ENCODE measurements at places on chromosomes 3 and 15.

DNA sequence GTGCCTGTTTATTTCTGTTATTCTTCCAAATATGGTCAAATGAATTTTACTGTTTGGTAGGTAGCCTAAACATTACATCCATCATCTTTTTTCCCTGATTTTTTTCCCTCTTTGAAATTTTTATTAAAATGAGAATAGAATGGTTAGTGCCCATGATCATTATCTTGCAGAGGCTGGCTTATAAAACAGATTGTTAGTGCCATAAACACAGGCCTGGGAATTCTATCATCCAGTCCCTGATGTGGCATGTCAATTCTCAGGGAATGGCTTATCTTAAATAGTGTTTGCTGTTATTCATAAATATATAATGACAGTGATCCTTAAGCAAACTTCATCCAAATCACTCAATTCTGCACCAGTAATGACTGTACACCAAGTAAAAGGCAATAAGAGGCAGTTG lies 207.3 kb downstream of the TUSC7 start:
- no peak for DNase-seq

GRCh38 chr3:25040748-25041147 lies 387.3 kb upstream of the RARB start:
- no peak for DNase-seq

DNA sequence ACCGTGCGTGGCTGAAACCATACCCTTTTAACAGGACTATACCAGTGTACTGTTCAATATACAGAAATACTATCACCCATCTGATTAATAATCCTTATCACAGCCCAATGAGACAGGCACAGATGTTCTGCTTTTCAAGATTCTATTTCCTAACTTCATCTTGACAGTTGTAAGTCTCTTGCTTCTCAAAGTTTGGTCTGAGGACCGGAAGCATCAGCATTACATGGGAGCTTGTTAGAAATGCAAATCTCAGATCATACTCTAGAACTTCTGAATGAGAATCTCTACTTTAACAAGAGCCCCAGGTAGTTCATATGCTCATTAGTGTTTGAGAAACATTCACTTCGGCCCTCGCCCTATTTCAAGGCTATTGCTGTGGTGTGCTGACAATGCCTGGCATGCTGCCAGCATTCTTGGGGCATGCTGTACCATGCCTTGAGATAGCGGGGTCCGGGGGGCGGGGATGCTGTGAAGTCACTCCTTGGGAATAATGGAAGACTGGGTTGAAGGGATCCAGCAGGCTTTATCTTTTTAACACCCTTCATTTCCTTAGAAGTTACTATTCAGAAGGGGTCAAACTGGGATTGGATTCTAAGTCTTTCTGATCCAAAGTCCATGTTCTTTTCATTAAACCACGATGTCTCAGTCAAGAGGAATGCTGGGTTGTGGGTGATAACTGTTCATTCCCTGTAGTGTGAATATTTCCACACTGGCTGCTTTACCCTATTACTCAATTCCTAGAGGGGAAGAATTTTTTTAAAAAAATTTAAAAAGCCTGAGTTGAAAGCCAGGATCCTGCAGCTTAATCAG lies 194.7 kb downstream of the LPP start:
- no peak for DNase-seq

GRCh38 chr3:32438596-32439344 lies 47.1 kb downstream of the CMTM7 start:
- no peak for DNase-seq

- no peak for DNase-seq
Observed at GRCh38 chr3:56055546-56055945, 412.7 kb downstream of the ERC2 start.

GRCh38 chr3:10294030-10294586 lies 1.4 kb upstream of the GHRL start:
- DNase-seq = no peak

DNA sequence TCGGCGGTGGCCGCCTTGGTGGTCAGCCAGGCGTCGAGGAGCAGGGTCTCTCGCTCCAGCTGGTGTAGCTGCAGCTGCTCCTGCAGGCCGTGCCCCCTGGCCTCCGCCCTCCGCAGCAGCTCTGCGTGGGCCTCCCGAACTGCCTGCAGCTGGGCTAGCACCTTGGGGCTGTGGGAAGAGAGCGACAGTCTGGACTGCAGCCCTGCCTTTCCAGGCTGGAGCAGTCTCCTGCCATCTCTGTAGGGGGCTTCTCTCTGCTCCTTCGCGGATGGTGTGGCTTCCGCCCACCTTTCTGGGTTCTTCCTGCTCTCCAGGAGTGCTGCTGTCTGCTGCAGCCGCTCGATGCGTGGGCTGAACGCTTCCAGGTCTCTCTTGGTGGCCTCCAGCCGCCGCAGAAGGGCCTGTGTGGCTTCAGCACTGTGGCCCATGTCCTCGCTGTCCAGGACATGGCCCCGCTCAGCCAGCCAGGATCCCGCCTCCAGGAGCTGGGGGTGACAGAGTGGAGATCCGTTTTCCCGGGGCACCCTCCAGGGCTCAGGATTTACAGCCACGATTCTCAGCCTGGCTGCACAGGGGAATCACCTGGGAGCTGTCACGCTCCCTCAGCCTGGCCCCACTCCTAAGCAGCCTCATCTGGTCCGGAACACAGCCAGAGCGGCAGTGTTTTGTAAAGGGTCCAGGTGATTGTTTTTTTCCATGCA lies 16.8 kb downstream of the PLA2G4B start:
- DNase-seq = peak; percentile 56

DNA sequence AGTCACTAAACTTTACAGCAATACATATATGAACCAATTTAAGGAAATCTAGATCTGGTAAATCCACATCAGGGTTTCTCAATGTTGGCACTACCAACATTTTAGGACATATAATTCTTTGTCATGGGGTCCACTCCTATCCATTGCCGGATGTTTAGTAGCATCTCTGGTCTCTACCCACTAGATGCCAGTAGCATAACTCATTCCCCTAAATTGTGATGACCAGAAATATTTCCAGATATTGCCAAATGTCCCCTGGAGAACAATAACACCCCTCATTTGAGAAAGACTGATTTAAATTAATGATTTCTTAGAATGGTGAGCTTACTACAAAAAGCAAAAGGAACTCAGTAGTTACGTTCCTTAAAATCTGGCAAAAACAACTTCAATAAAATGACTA lies 23.1 kb upstream of the ANKRD28 start:
- no peak for DNase-seq

DNA sequence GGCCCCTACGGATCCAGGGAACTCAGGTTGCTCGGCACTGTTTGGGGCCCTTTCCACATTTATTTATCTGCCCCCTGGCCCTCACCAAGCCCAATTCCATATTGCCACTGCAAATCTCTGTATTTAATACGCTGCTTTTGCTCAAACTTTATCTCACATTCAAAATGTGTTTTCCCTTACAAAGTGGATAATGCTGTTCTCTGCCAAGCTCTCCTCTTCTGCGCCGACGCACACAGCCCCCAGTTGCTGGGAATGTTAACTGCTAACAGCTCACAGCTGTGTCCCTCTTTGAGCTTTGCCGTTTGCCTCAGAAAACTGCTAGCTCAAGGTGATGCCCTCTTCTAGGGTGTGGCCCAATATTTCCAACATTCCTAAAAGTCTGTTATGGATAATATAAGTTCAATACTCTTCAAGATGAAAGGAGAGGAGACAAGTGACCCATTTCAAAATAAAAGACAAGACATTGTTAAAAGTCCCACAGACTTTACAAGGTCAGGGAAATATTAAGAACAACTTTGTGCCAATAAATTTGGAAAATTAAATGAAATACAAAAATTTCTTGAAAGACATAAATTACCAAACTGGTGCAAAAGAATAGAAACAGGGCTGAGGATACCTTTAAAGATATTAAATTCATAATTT lies 12.6 kb upstream of the FBN1 start:
- DNase-seq = peak; percentile 47

DNA sequence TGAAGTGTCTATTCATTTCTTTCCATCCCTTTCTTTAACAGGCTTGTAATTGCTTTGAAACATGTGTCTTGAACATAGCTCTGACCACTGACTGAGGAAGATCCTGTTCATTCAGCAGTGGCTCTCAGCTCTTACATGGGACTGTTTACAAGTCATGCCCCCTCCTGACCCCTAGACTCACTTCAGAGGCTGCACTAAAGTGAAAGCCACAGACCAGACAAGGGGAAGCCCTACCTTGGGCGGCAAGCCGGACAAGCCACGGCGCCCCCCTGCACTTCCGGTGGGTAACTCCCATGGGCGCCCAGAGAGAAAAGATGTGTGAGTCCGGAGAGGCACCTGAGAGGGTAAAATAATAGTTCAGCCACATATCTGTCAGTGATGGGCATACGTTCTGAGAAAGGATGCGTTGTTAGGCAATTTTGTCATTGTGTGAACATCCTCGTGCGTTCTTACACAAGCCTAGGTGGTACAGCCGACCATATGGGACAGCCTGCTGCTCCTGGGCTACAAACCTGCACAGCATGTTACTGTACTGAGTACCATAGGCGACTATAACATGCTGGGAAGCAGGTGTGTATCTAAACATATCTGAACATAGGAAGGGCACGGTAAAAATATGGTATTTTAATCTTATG lies 116.2 kb downstream of the CHSY1 start:
- no peak for DNase-seq

GRCh38 chr3:127443581-127444375 lies 146.8 kb downstream of the TPRA1 start:
- no peak for DNase-seq

DNA sequence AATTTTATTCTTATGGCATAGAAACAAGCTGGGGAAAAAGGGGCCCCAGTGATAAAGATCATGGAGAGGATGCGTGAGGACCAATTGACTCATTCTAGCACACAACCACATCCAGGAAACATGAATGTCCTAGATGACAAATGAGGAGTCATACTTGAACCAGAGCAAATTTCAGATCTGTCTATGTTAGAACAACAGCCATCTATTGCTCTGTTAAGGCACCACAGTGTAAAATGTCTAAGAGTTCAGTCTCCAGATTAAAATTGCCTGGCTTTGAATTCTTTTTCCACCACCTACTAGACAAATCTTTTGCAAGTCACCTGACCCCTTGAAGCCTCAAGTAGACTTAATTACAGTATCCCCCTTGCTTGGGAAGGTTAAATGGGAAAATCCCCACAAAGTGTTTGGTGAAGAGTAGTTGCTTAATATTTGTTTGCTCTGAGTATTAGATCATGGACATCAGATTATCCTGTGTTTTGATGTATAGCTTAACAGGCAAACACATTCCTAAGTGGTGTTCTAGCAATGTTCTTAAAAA lies 258.7 kb upstream of the TGFBR2 start:
- DNase-seq = no peak

GRCh38 chr3:47299381-47300318 lies 16.9 kb downstream of the KLHL18 start:
- no peak for DNase-seq

GRCh38 chr3:142886940-142887339 lies 1.9 kb downstream of the PCOLCE2 start:
- DNase-seq = no peak

GRCh38 chr15:41501931-41502794 lies 8.5 kb downstream of the ITPKA start:
- no peak for DNase-seq

- no peak for DNase-seq
Observed at GRCh38 chr15:52960283-52960682, 170.1 kb upstream of the ONECUT1 start.

DNA sequence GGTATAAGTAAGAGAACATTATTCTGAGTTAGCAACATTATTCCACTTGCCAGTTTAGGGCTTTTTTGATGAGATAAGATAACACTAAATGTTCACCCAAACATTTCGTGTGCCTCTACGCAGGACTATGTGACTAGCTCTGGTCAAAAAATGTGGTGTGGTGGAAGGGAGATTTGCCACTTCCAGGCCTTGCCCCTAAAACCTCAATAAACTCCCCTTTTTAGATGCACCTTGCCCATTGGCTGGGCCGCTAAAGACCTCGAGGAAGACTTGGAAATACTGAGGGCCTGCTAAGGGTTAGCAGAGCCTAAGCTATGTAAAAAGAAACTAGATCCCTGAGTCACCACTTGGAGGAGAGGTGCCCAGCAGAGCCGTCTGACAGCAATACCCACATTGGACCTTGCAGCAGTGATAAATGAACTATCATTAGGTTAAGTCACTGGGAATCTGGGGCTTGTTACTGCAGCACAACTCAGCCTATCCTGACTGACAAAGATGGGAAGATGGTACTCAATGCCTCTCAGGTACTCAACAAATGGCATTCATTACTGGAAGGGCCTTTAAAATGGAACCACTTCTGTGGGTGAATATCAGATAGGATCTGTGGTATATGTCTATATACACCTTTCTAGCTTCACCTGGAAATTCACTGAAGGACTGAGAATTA lies 331.5 kb upstream of the TLE3 start:
- no peak for DNase-seq

- no peak for DNase-seq
Observed at GRCh38 chr15:58666957-58667356, 82.5 kb downstream of the ADAM10 start.

DNA sequence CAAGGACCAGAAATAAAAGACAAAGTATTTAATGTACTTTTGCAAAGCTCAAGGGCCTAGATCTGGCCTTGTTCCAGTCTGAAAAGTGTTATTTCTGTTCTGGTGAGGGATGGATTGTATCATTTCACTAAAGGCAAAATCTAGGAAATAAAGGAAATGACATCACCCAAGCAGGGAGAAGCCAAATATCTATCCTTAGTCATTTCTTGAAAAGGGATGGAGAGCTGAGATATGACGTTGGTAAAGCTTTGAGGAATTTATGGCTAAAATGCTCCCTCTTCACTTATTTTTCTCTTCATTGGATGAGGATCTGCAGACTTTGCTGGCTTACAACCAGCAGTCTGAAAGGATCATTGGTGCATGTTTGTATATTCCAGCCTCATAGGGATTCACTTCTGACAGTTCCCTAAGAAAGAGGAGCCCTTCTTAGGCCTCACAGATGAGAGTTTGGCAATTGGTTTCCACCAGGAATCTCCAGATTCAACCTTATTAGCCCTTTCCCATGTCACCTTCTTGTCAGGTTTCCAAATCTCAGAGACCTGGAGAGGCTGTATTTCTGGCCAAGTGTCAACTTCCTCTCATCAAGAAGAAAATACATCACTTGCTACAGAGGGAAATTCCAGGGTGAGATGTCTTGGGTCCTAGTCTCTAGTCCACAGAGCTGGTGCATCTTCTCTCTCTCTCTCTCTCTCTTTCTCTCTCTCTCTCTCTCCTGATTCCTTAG lies 93.7 kb upstream of the BOC start:
- peak; percentile 74 for DNase-seq
